Activated CD4-positive, alpha-beta T cell treated with anti-CD3 and anti-CD28 coated beads for 48 hours (primary cell): ENCODE measurements at places on chromosomes 2 and 18.
A peak's percentile ranks its signal among the peaks of the same experiment; 100 is the strongest.

DNA sequence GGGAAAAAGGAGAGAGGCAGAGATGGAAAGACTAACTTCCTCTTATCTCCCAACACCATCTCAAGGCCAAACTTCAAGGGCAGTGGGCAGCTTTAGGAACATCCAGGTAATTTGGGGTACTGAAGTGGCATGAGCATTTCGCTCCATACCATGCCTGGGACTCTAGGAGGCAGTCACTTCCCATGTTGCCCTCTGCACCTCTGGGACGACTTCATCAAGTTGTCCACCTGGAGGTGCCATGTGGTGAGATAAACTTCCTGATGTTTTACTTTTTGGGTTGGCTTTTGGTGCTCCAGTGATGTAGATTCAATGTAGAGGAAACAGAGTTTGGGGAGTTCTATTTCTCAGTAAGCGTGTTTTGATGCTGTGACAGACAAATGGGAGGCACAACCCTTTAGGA lies 56.3 kb upstream of the UPP2 start:
- no peak for DNase-seq

DNA sequence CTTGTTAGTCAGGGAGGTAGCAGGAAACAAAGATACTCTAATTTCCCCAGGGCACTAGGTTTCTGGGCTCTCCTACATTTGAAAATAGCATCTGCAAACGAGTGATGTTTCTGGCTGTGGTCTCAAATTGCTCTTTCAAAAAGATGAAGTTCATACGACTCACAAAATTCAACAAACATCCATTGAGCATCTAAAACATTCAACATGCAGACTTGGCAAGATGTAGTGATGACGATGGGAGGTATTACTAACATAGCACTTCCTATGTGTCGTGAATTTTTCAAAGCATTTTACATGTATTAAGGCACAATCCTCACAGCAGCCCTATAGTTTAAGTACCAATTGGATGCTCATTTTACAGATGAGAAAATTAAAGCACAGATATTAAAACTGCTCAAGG lies 5.2 kb downstream of the CCBE1 start:
- no peak for DNase-seq

DNA sequence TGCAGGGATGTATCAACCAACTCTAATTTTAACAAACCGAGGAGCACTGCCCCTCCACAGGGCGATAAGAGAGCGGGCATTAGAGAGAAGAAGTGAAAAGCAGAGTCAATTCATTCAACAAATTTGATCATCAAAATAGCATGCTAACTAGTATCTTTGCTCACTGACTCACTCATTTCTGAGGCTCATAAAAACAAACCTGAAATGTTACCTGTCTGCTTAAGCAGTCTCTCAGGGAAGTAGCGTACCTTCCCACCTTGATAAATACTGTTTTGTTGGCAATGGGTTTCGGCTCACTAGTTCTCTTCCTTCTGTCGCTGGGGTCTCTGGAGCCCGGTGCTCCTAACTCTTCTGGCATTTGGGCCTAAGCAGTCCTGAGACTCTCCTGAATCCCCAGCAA lies 248.8 kb downstream of the IRS1 start:
- no peak for DNase-seq

- no peak for DNase-seq
Measured at GRCh38 chr2:40341198-40341597, 110.7 kb downstream of the SLC8A1 start.

- no peak for DNase-seq
Measured at GRCh38 chr2:84889332-84889731, 8.4 kb upstream of the TRABD2A start.

GRCh38 chr2:183416753-183417152 lies 292.5 kb downstream of the NUP35 start:
- no peak for DNase-seq

DNA sequence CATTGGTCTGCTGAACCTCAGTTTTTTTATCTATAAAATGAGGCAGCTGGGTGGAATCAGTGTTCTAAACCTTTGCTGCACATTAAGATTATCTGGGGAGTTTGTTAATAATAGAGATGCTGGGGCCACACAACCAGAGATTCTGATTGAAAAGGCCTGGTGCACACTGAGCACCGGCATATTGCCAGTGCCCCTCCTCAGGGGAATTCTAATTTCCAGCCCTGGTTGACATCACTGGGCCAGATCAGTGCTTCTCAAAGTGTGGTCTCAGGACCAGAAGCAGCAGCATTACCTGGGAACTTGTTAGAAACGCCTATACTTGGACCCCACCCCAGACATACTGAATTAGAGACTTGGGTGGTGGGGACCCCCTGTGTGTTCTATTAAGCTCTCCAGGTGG lies 112.5 kb downstream of the SETBP1 start:
- no peak for DNase-seq

GRCh38 chr18:8469544-8470130 lies 139.6 kb upstream of the RAB12 start:
- no peak for DNase-seq

DNA sequence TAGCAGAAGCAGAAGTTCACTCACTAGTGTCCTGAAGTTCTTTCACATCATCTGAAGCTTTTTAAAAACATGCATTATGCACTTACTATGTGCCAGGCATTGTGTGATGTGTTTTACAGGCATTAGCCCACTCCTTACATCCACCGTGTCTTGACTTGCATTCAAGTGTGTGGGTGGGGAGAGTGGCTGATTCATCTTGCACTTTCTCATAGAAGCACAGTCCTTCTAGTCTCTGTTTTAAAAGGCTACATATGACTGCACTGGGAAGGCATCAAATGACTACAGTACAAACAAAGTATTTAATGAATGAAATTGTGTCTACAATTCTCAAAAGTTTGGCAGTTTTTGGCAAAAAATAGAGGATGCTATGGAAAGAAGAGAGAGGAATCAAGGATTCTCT lies 21.6 kb upstream of the DSC3 start:
- peak; percentile 11 for DNase-seq

- DNase-seq: no peak
Measured at GRCh38 chr18:1246827-1247226, 342.2 kb downstream of the ADCYAP1 start.

GRCh38 chr18:56988022-56988421 lies 158.9 kb upstream of the BOD1L2 start:
- no peak for DNase-seq

GRCh38 chr18:79056827-79057367 lies 12.3 kb upstream of the ATP9B start:
- no peak for DNase-seq

- no peak for DNase-seq
Measured at GRCh38 chr2:120871016-120871635, 135.5 kb downstream of the GLI2 start.

- DNase-seq: no peak
Measured at GRCh38 chr2:105176429-105176828, 65.1 kb upstream of the GPR45 start.

- DNase-seq: no peak
Measured at GRCh38 chr2:206886696-206887095, 52.6 kb upstream of the CPO start.

DNA sequence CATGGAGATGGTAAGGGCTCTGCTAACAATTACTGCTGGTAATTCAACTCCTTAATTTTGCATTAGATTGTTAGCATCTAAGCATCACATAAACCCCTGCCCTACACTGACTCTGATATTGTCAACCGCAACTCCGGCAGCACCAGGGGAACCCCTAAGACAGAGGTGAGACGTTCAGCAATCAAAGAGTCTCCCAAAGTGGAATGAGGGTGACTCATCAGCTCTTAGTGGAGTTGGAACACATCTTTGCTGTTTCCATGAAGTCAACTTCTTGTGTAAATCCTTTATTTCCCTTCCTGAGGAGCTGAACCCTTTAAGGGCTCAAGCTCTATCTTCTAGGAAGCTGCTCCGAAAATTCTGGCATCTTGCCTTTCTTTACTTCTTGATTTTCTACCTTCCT lies 52.1 kb downstream of the ABCG8 start:
- DNase-seq: no peak
